ENCODE measurements at places on chromosomes 1 and 21.

DNA sequence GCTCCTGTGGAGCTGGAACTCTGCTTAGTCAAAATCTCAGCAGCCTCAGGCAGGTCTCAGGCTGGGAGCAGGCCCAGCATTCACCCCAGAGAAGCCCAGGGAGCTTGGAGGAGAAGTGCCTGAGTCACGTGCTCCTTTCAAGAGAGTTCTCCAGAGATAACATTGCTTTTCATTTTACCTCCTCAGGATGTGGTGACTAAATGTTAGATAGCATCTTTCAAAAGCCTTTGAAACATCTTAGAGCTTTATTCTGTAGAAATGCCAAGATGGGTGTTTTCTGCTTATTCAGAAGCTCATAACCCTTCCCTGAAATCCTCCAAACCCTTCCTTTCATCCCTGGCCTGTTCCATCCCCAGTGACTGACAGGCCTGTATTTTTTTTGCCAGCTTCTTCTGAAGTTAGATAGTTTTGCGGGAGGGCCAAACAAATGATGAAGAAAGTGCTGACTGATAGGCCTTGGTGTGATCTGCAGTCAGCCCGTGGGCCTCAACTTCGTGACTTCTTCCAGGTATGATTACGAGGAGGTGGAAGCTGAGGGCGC is 58.0 kb downstream of the PGM1 start:
- no peak for DNase-seq

DNA sequence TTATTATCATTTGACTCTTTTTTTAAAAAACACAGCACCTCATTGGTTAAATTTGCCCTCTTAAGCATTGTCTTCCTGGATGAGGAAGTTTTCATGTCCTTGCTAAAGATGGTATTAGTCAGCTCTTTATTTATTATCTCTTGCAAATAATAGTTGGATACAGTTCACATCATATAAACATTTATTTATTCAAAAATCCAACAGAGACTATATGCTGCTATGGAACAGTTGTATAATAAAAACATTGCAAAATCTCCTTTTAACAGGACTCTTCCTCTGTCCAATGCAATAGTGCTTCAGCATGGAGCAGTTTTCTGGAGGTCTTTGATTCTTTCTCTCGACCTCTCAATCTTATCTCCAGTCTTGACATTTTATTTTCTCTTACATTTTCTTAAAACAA is 49.5 kb upstream of the VCAM1 start:
- no peak for DNase-seq

- DNase-seq, result no peak
Measured at GRCh38 chr1:13828454-13829151, 128.6 kb downstream of the PRDM2 start.

GRCh38 chr1:245599371-245600174 is 444.8 kb downstream of the KIF26B start:
- no peak for DNase-seq

All from NCI-H524 treated with DMSO at 0.1 percent for 48 hours (cell line).